ENCODE measurements at places on chromosomes 3 and 15.

DNA sequence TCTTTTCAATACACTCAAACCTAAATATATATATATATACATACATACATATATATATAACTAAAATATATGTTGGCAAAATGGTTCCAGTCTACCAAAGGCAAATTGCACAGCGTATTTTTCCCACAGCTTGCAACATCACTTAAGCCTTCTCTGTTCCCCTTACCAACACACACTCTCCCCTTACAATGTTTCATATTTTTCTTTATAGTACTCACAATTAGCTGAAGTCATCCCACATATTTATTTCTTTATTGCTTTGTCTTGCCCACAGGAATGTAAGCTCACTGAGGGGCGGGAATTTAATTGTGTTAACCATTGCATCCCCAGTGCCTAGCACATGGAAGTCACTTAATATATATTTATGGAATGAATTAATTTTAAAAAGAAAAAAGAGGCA is 288.3 kb downstream of the ULK4 start:
- DNase-seq, result no peak

- no peak for DNase-seq
Observed at GRCh38 chr15:91047545-91048199, 25.3 kb upstream of the VPS33B start.

DNA sequence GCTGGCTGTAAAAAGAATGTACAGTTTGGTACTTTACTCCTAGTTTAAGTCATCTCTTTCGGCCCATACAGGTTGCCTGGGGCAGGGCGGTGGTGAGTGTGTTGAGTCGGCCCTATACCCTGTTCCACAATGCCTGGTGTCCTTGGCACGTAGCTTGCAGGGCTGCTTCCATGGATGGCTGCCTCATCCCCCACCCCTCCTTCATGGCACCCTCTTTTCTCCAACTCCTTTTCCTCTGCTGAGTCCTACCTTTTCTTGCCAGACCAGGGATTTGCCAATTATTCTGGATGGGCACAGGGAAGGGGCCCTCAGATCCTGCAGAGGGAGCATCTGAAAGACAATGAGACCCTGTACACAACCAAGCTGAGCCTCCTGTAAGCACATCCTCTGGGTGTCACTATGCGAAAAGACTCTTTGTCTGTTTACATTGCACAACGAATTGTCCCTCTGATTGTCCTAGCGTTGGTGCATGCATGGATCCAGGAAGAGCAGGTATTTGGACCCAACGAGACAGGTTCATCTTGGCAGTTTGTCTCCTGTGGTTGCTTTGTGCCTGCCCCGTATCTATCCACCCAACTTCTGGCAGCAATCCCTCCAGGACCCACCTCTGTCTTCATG is 73.6 kb upstream of the CGNL1 start:
- no peak for DNase-seq

- no peak for DNase-seq
Observed at GRCh38 chr15:87632364-87632763, 624.2 kb downstream of the NTRK3 start.
